NCI-H526 treated with DMSO at 0.1 percent for 48 hours (cell line): ENCODE measurements at places on chromosomes 13 and 19.

- no peak for DNase-seq
Observed at GRCh38 chr19:11704626-11705025, 34.1 kb downstream of the ZNF823 start.

GRCh38 chr13:80386002-80386401 is 45.1 kb upstream of the SPRY2 start:
- DNase-seq, result no peak

GRCh38 chr19:16159655-16160054 is 13.7 kb downstream of the CIB3 start:
- no peak for DNase-seq

DNA sequence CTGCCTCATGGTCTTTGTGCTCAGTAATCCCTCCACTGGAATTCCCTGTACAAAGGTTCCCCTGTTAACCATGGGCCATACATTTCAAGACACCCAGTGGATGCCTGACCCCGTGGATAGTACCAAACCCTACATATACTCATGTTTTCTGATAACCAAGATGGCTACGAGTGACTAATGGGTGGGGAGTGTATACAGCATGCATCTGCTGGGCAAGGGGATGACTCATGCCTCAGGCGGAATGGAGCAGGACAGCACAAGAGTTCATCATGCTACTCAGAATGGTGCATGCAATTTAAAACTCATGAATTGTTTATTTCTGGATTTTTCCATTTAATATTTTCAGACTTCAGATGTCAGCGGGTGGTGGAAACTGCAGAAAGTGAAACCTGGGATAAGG is 13.3 kb upstream of the FGF9 start:
- DNase-seq, result no peak

- peak; percentile 31 for DNase-seq
Observed at GRCh38 chr13:41352935-41353840, 42.1 kb downstream of the NAA16 start.

DNA sequence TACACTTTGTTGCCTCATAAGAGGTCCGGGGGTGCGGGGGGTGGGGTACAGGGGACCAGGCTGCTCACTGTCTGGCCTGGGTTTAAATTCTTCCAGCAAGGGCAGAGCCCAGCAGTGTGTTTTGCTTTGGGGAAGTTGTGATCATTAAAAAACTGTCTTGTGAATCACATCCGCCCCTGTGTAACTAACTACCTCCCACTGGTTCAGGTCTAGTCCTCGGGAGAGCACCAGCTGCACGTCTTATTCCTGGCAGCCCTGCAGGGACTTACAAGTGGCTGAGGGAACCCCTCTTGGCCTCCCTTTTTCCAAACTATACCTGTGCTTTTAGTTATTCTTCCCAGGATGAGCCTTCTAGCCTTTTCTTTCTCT is 127.5 kb downstream of the SIPA1L3 start:
- DNase-seq, result no peak

GRCh38 chr13:76921516-76921915 is 26.8 kb upstream of the ACOD1 start:
- no peak for DNase-seq

GRCh38 chr19:19550485-19550929 is 12.4 kb downstream of the CILP2 start:
- no peak for DNase-seq

- no peak for DNase-seq
Observed at GRCh38 chr19:22604571-22605274, 29.4 kb upstream of the ZNF492 start.

DNA sequence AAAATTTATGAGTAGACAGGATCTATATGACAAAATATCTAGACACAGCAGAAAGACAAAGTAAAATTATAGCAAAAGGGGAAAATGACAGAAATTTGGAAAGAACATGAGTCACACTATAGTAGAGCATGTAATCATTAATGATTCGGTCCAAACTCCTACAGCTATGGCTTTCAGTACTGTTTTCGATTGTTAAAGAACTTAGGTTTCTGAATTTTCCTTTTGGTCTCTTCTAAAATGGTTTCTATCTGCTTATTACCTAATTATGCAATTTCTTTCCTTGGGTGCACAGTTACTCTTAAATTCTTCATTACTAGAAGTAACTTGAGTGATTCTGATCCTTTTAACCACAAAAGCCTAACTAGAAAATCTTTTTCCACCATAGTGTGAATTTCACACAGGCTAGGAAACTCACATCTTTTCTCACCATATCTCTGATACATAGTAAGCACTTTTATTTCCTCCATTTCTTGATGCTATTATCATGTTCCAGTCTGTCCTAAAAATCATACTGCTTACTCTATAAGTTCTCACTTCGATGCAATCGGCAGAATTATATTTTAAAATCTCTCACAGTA is 1101.4 kb downstream of the PCDH9 start:
- DNase-seq, result no peak

- no peak for DNase-seq
Observed at GRCh38 chr13:47033216-47033615, 136.4 kb upstream of the HTR2A start.

DNA sequence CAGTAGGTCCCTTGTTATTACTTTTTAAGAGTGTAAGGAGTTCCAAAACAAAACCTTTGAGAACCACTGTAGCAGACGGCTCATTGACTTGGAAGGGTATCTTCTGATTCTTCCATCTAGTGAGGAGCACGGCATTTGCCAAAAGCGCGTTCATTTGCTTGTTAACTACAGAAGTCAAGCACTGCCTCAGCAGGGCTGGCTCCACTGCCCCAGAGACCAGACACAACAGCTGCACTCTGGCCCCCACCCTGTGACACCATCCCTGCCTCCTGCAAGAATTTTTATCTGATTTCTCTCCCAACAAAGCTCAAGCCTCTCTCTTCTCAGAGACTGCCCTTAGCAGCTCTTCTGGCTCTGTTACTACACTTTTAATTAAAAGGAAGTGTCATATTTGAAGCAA is 20.7 kb upstream of the XPO4 start:
- DNase-seq, result no peak

DNA sequence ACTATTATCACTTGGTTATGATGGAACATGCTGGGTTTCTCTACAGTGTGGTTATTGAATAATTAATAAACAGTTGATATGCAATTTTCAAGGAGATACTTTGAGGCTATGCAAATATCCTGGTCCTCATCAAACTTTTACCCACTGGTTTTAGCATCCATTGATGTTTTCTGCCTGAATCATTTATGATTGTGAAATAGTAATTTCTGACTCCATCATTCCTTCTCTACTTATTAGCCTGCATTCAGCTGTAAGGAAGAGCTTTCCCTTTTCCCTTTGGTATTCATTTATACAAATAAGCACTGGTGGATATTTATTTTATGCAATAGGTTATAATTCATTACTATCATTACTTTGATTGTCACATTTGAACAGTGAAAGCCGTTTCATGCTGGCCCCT is 13.9 kb upstream of the DNAJC15 start:
- DNase-seq, result no peak

GRCh38 chr19:55490478-55491432 is 2.5 kb downstream of the SSC5D start:
- DNase-seq, result no peak

DNA sequence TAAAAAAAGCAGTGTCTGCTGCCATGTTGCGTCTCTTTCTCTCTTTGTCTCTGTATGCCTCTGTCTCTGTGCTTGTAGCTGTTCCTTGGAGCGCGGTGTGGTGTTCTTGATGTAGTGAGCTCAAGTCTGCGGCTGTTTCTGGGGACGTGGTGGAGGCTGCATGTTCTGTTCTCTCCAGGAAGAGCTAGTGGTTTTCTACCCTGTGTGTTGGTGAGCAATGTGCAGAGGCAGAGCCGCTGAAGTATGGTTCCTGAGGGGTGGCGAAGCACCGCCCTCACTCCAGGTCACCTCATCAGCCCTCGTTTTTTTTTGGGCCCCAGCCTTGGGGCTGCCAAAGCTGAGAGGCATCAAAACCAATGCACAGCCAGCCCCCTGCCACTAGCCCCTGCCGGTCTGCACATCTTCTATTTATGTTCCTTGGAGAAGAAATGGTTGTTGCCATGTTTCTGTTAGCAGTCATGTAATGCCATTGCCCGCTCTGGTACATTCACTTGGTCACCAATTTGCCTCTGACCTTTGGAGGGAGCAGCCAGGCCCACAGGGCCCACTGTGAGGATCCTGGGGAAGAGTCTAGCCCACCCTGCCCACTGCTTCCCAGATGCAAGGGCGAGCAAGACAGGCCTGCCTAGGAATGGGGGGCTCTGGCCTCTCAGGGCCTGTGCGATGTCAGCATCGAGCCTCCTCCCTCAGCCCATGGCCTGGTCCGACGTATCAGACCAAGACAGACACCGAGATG is 7.2 kb downstream of the HNRNPL start:
- no peak for DNase-seq

- DNase-seq, result no peak
Observed at GRCh38 chr19:47156861-47157430, 26.3 kb downstream of the SAE1 start.

DNA sequence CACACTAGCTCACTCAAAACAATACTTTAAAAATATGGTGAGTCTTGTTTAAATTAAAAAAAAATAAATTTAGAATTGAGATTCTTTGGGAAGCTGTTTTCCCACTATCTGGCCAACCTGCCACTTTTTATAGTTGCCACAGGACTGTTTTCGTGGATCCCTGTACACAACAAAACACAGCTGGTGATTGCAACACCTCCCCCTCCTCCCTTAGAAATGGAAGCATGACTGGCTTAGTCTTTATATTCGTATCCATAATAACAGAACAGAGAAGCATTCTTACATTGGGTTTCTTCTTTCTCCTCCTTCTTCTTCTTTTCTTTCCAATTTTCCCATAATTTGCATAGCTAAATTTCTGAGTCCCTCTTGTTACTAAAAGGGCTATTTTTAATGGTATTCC is 79.5 kb upstream of the GJB6 start:
- DNase-seq, result no peak

DNA sequence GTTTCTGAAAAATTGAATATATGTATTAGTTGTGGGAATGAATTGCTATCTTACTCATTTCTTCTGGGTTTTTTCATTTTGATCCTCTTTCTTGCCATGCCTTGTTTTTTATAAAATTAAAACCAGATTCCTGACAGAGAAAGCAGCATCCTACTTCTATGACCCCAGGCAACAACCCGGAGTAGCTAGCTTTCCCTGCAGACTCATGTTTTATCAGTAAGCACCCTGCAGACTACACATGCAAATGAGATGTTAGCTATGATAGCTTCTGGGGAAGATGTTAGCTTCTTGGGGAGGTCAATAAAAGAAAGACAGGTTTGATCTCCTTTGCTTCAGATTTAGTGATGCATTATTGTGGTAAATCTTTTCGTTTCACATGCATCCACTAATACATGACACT is 1598.6 kb downstream of the SLITRK5 start:
- no peak for DNase-seq

DNA sequence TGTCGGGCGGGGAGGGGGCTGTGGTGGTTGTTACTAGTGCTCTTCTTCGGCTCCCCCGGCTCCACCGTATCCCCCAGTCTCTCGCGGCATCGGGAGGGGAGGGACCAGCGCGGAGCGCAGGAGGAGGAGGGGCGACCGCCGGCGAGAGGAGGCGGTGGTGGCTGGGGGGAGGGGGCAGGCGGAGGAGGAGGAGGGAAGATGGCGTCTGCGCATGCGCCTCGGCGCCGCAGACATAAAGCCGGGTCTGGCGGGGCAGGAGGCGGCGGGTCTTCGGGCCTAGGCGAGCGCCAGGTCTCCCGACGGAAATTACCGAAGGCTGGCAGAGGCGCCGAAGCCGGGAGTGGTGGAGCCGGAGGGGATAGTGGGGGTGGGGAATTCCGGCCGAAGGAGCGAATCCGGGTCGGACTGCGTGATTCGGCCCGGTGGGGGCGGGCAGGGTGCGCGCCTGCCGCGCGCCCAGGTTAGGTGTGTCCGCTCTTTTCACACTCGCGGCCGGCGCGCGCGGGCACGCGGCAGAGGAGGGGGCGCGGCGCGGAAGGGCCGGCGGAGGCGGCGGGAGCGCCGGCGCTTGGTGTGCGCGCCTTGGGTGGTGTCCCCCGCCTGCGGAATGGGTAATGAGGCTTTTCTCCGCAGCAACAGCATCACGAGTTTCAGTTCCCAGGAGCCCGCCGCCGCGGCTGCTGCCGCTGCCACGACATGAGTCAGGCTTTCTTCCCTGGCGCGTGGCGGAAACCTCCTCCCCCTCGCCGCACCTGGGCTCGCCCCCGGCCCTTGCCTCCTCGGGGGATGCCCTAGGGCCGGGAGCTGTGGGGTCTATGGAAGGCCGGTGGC is 1.3 kb upstream of the TSC22D1 start:
- peak; percentile 98 for DNase-seq

GRCh38 chr13:99199541-99200431 is 868 bp upstream of the UBAC2 start:
- no peak for DNase-seq

GRCh38 chr13:111866731-111867245 is 200.2 kb upstream of the SOX1 start:
- DNase-seq, result no peak

DNA sequence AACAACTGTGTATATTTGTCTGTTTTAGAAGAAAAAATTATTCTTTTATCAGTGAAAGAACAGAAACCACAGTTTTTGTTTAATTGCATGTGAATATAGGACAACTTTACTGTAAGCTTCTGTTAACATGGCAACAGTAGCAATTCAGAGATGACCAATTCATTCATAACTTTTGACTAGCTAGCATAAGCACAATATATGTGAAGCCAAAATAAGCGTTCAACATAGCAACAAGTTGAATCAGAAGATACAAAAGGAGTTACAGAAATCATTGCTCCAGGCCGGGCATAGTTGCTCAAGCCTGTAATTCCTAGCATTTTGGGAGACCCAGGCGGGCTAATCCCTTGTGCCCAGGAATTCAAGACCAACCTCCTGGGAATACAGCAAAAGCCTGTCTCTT is 197.1 kb upstream of the GPC6 start:
- no peak for DNase-seq

- no peak for DNase-seq
Observed at GRCh38 chr13:114049626-114050101, 75.8 kb upstream of the C13orf46 start.

GRCh38 chr19:10074153-10074552 is 12.0 kb upstream of the SHFL start:
- no peak for DNase-seq

GRCh38 chr13:103517768-103518102 is 451.5 kb upstream of the SLC10A2 start:
- no peak for DNase-seq

GRCh38 chr13:106491928-106492587 is 43.4 kb downstream of the EFNB2 start:
- no peak for DNase-seq

DNA sequence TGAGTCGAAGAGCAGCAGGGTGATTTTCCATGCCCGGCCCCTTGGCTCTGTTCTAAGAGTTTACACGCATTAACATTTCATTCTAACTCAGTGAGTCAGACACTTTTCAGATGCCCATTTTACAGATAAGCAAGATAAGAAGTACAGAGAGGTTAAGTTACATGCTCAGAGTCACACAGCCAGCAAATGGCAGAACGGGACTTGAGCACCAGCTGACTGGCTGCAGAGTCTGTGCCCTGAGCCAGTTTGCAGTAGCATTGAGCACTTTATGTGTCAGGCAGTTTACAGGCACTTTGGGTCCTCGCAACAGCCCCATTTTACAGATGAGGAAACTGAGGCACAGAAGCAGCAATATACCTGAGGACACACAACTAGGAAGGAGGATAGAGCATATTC is 19.0 kb downstream of the CCDC8 start:
- no peak for DNase-seq
